ENCODE measurements at places on chromosomes 4 and X.

DNA sequence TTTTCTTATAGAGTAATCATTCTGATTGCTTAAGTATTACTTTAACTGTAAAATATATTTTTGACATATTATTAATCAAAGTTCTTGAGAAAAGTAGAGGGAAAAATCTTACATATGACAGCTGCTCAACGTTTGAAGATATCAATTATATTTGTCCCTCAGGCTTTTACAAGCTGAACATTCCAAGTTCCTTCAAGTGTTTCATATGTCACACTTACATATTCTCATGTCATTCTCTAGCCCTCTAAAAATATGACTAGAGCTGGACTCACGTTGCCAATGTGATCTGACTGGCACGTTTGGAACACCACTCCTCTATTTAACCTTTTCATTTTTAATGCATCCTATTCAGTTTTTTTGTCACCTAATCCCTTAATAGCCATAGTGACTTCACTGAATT, 492.9 kb downstream of the PCDH18 start:
- DNase-seq, result no peak

DNA sequence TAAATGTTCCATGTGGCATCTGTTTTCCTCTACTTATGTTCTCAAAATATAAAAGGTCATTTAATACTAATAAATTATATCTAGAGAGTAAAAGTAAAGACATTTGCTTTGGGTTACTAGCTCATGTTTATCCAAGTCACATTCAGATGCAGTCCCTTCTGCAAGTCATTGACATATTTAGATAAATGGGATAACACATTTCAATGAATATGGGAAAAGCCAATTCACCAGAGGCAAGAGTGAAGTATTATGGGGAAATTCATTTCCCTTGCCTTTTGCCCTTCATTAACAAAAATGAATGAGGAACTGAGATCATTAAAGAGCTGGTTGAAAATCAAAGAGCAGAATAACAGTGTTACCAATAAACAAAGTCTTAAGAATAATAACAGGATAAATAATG, 306.2 kb upstream of the FSTL5 start:
- DNase-seq, result no peak

GRCh38 chr4:128275346-128275745, 12.3 kb downstream of the PGRMC2 start:
- no peak for DNase-seq

DNA sequence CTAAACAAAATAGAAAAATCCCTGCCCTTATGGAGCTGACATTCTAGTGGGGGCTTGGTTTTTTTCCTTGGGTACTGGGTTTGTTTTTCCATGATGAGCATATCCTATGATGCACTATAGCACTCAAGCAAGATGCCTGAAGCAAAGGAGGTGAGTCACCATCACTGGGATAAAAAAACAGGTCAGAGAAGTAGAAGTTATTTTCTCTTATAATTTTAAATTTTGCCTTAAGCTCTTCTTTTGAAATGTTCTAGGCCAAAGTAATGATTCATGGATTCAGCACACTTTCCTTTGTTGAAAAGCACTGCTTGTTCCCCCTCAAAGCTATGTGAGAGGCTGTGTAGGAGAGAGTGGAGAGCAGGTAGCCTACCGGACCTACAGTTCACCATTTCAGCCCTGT, 15.2 kb upstream of the CXCL2 start:
- DNase-seq, result no peak

DNA sequence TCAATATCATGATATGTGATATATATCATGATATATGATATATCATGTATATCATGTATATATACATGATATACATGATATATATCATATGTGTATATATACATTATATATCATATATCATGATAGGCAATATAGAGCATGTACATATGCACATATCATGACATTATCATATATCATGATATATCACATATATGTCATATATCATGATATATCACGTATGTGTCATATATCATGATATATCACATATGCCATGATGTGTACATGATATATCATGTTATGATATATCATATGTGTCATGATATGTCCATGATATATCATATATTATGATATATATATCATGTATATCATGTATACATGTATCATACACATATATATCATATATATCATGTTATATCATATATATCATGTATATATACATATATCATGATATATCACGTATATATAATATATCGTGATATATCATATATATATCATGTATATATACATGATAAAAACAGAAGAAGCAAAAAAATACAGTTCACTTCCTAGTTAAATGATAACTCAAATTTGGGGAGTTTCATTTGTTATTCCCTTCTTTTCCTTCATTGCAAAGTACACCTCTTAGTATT, 670.1 kb upstream of the EPHA5 start:
- no peak for DNase-seq

DNA sequence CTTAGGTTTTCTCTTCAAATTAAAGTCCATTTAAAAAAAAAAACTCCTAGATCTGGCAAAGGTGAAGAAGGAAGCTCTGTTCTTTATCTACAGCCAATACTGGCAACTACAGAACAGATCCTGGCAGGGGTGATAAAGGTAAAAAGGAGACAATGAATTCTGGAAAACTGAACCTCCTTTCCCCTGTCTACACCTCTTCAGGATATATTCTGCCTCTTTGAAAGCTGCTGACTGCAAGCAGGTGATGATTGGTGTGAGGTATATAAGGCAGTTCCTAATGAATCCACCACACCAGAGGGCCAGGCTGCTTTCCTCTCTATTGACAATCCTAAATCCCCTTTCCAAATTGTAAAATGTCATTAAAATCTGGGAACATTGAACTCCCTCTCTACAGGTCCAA, 370.1 kb downstream of the PPP3CA start:
- no peak for DNase-seq
